ENCODE measurements at places on chromosomes 12 and 14. TPM values are rescaled to one million over a fixed set of nuclear protein-coding genes. Genes with fewer than 3 reads are reported as not detected.
A peak's percentile ranks its signal among the peaks of the same experiment; 100 is the strongest.

DNA sequence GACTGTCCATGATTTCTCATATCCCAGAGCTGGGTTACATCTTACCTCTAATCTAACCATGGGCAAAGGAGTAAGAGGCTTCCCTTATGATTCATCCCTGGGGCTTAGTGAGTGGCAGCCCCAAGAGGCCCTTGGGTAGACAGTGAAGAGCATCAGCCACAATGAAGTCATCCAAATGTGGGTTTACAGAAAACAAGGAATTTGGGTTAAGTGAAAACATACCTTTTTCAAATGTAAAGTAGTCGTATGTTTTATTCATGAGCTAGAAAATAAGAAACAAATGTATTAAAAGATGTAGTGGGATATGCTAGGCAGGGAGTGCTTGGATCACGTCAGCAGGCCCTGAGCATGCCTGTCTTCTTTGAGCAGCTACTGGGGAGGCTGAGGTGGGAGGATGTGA, 54.0 kb upstream of the ELK3 start:
- peak; percentile 28 for DNase-seq

DNA sequence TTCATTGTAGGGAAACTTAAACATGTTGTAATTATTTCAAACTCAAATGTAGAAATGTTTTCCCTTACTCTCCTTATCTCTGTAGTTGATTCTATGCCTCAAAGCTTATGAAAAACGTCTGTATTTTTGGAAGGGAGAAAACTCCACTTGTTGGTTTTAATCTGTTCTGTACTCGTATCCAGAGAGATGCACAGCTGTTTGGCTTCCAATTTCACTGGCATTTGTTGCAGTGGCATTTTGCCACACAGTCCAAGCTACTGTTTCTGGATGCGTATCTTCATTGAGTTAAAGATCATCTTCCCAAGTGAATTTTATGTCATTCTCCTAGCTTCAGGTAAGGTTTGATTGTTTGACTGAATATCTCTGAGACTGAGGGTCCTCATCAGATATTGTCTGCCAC, 481.4 kb downstream of the TRHDE start:
- no peak for DNase-seq

Gene HCAR2
- total RNA-seq: not detected

DNA sequence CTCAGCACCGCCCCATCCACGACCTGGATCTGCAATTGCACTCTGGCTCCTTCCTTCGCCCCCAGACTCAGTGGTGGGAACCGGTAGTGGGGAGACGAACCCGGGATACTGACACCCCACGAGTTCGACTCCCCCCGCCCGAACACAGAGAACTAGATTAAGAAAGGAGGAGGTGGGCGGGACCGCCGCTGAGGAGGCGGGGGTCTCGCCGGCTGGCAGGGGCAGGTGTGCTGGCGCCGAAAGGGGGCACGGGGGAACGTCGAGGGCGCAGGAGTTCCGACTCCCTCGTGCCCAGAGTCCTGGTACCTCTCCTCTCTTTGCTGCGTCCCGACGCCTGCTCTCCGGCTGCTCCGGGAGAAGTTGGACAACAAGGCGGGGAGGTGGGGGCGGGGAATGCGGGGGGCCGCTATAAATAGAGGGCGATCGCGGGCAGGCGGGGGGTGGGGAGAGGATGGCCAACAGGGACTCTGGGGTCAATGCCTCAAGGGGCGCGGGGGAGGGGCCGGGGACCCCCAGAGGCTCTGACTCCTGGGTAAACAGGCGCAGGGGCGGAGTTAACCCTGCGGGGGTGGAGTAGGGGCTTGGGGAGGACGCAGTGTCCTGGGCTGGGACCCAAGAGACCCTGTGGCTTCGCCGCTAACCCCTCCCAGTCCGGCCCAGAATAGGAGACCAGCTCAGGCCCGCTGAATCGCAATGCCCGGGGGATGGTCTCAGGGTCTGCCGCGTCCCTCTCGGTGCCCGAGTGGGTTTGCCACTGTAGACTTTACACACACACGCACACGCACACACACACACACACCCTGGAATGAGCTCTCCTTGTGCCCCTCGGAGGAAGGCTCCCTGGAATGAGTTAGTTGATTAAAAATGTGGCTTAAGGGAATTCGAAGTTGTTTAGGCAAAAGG, 761 bp upstream of the NDRG2 start:
- no peak for DNase-seq

GRCh38 chr14:79421811-79422210, 789.5 kb downstream of the DIO2 start:
- DNase-seq: no peak

Measured in MG63 (cell line).